ENCODE measurements at places on chromosomes 7 and 10. TPM values are rescaled to one million over a fixed set of nuclear protein-coding genes. Genes with fewer than 3 reads are reported as not detected.
A peak's percentile ranks its signal among the peaks of the same experiment; 100 is the strongest.

KCNIP2 gene
- total RNA-seq = 0.86 TPM

OR2A42 gene
- 0.37 TPM for total RNA-seq

CUZD1 gene
- 1.6 TPM for total RNA-seq

AGMO gene
- total RNA-seq = 0.26 TPM

DNA sequence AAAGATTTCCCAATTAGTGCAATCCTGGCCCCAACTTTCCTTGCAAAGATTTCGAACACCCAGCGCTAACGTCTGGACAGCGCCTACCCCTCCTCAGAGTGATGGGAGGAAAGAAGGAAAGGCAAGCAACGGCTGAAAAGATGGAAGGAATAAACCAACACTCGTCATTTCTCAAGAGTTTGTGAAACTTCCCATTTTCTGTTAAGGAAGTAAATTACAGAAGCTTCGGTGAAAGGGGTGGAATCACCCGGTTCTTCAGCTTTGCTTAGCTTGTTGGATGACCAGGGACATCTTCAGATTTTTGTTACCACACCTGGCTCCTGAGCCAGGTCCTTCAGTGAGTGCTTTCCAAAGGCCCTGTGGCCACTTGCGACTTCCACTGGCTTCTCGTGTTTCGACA lies 313.1 kb downstream of the SKIDA1 start:
- H3K27ac ChIP-seq = no peak overlapping the region
- no peak for DNase-seq
- H3K27me3 ChIP-seq = no peaks in the 10 kb centered on the region
- no peaks in the 10 kb centered on the region for H3K4me1 ChIP-seq
- H3K4me3 ChIP-seq = no peak overlapping the region

GRCh38 chr10:1058017-1058416 lies 1.8 kb downstream of the WDR37 start:
- peak overlapping the region; percentile 99 for H3K4me3 ChIP-seq
- DNase-seq = no peak
- no peak overlapping the region for H3K27ac ChIP-seq
- H3K36me3 ChIP-seq = peaks cover 11% of the 10 kb centered on the region
- peaks cover 22% of the 10 kb centered on the region for H3K4me1 ChIP-seq

GRCh38 chr7:23093546-23093945 lies 12.0 kb upstream of the KLHL7 start:
- no peak for DNase-seq
- no peak overlapping the region for H3K4me3 ChIP-seq
- no peaks in the 10 kb centered on the region for H3K36me3 ChIP-seq
- no peaks in the 10 kb centered on the region for H3K4me1 ChIP-seq

DNA sequence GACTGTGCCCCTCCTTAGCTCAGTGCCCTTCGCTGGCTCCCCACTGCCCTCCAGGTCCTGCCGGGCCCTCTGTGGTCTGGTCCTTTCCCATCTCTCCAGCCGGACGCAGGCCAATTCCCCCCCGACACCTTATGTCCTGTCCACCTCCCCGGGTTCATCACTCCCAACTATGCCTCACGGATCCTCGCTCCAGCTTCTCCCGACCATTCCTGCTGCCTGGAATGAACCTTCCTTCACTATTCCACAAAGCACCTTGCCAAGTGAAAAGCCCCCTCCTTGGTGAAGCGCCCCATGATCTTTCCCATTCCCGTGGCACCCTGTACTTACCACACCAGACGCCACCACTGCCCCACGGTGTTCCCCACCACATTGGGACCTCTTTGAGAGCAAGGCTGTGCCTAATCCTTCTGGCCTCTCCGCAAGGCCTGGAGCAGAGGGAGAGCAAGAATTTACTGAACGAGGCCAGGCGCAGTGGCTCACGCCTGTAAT lies 47.2 kb downstream of the TMEM270 start:
- H3K36me3 ChIP-seq = no peaks in the 10 kb centered on the region
- no peaks in the 10 kb centered on the region for H3K4me1 ChIP-seq
- H3K4me3 ChIP-seq = no peak overlapping the region
